CD4-positive, alpha-beta T cell treated with Interleukin-4 for 4 hours (primary cell): ENCODE measurements at places on chromosomes 1 and 21.

- DNase-seq: no peak
Measured at GRCh38 chr1:42586016-42586415, 72.2 kb upstream of the PPIH start.

GRCh38 chr21:38531591-38531990 is 33.3 kb upstream of the ERG start:
- no peak for DNase-seq

- DNase-seq: no peak
Measured at GRCh38 chr1:63859480-63860275, 85.9 kb downstream of the ROR1 start.

GRCh38 chr1:242641461-242641860 is 117.0 kb upstream of the PLD5 start:
- DNase-seq: no peak

DNA sequence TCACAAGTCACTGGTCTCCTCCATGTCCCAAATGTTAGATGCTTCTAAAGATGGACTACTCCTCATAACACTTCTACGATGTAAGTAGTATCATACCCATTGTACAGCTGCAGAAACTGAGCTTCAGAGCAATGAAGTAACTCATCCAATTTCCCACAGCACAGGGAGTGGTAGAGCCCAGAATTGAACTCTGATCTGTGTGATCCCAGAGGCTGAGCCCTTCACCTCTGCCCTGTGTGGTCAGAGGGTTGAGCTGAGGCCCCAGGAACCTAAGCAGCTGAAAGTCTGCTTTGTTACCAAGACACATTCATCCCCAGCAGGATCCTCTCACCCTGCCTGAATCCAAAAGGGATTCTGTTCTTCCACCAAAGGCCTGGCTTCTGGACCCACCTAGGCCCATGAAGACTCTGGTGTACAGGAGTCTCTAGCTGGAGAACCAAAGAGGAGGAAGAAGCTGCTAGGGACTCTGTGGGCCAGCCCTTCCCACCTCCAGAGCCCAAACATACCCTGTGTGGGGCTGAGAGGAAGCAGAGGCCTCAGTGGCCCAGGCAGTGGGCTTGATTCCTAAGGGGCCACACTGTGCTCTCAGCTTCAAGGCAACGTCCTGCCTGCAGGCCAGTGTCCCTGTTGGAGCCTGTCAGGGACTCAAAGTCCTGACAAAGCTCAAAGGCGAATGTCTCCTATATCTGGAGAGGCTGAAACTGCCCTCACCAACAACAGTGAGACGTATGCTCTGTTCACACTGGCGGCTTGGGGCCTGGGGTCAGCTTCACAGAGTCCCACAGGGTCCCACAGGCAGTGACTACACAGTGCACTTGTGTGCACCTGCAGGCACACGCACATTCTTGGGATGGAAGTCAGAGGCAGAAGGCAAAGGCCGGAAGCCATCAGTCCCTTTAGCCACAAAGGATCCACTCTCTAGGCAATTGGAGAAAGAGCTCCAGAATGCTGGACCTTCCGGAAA is 40.4 kb upstream of the SLC30A1 start:
- DNase-seq: no peak

DNA sequence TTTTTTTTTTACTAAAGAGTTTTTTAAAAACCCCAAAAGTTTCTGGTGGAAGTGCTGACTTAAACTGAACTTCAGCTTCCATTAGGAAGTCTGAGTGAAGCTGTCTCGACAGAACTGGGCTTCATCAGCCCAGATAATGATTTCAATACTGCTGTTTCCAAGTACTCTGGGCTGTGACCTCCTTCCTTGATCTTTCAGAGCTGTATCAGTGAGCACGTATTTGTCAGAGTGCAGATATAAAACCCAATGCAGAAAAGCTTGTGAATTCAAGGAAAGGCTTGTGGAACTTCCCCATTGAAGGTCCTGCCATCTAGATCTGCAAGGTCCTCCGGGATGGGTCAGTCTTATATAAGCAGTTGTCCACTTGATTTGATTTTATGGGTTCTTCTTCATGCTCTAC is 50.1 kb upstream of the RGS21 start:
- DNase-seq: no peak

DNA sequence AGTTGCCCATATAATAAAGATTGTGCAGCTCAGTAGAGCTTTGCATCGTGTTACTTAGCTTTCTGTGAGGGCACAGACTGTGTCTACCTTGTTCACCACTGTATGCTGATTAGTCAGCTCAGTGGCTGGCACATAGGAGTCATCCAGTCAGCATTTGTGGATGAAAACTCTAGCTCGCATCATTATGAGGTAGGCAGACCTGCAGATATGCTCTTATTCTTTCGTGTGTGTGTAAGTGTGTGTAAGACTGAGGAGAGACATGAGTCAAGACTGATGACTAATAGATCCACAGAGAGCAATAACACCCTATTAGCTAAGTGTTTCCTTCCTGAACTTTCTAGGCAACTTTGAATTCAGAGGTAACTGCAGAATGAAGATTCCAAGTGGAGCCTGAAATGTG is 17.1 kb downstream of the TTF2 start:
- DNase-seq: peak; percentile 27

DNA sequence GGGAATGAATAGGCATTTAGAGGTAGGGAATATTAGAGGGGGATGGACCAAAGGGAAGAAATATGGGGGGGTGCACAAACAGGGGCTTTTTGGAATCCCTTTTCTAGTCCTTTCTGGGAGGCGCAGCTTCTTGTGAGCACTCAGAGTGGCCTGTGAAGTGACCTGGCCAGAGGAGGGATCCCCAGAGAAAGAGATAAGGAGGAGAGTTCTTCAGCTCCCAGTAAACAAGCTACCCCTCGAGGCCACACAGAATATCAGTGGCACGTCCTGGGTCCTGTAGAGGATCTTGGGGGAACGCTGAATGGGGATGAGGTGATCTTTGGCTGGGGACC is 19.4 kb downstream of the VANGL2 start:
- no peak for DNase-seq

DNA sequence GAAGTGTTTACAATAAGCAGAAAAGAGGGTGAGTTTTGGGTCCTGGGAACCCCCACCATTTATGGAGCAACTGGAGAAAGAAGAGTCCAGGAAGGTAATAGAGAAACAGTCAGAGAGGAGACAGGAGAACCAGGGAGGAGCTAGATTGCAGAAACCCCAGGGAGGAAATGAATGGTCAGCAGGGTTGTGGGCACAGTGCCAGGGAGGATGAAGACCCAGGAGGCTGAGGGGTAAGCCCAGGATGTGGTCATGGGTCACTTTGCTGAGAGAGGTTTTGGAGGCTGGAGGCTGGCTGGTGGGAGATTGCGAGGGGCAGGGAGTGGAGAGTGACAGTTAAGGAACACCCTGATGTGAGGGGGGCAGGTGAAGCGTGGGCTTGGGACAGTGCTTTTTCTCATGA is 169.9 kb upstream of the CSF3R start:
- DNase-seq: no peak

DNA sequence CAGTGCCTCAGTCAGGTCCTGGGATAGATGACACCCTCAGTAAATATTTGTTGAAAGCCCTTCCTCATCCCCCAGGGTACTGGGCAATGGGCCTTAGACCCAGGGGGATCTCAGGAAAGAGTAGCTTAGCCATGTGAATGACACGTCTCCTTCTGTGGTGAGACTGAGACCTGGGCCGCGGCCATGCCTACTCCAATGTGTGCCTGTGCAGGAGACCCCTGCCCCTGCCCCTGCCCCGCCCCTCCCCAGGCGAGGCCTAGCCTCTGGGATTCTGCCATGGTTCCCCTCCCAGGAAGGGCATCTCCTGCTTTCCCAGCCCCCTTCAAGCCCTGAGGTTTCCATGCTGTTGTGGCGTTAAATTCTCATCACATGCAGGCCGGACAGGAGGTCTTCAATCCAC is 7.1 kb downstream of the MYOM3 start:
- no peak for DNase-seq

- DNase-seq: no peak
Measured at GRCh38 chr1:95407131-95407885, 173.3 kb downstream of the RWDD3 start.

GRCh38 chr1:156706657-156707416 is 1.5 kb upstream of the CRABP2 start:
- DNase-seq: no peak

DNA sequence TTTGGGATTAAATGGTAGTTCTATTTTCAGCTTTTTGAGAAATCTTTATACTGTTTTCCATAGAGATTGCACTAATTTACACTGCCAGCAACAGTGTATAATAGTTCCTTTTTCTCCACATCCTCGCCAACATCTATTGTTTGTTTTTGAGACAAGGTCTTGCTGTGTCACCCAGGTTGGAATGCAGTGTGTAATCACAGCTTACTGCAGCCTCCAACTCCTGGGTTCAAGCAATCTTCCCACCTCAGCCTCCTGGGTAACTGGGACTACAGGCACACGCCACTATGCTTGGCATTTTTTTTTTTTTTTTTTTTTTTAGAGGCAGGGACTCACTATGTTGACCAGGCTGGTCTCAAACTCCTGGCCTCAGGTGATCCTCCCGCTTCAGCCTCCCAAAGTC is 164.5 kb upstream of the CXADR start:
- no peak for DNase-seq

GRCh38 chr1:176391621-176392020 is 71.4 kb upstream of the PAPPA2 start:
- DNase-seq: no peak

DNA sequence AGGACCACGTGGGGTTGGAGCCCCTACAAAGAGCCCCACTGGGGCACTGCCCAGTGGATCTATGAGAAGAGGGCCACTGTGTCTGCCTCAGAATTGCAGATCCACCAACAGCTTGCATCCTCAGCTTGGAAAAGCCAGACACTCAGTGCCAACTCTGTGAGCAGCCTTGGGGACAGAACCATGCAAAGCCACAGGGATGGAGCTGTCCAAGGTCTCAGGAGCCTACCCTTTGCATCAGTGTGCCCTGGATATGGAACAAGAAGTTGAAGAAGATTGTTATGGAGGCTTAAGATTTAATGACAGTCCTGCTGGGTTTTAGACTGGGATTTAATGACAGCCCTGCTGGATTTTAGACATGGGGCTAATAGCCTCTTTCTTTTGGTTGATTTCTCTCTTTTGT is 1670.9 kb downstream of the PLA2G4A start:
- DNase-seq: no peak

DNA sequence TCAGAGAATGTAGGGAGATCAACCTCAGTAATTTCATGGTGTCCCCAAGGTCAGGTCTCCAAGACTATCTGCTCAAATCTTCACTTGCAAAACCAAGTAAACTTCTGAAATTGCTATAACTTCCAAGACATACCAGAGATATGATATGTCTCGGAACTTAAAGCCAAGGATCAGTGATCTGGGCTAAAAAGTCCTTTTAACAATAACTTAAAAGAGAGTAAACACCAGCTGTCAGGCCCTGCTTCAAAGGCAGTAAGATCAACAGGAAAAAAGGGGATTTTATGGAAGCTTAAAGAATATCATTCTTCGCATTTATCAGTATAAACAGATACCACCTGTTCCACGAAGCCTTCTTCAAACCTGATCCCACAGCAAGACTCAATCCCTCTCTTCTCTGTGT is 13.7 kb downstream of the UBR4 start:
- no peak for DNase-seq

- no peak for DNase-seq
Measured at GRCh38 chr1:192140382-192140781, 17.9 kb upstream of the RGS18 start.

DNA sequence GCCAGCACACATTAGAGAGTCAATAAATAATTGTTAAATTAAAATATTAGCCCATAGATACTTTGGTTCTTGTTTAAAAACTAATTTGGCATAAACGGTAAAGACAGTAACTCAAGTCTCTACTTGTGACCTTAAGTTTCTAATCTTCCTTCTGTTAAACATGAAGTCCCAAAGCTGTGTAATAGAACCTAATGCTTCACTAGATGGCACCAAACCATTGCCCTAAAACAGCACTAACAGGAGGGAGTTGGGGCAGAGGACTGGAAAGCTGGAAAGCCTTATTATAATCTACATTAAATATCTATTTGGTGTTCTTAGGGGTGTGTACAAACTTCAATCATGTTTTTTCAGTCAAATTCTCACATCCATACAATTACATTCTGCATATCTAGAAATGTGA is 176.7 kb downstream of the OLFM3 start:
- DNase-seq: no peak

DNA sequence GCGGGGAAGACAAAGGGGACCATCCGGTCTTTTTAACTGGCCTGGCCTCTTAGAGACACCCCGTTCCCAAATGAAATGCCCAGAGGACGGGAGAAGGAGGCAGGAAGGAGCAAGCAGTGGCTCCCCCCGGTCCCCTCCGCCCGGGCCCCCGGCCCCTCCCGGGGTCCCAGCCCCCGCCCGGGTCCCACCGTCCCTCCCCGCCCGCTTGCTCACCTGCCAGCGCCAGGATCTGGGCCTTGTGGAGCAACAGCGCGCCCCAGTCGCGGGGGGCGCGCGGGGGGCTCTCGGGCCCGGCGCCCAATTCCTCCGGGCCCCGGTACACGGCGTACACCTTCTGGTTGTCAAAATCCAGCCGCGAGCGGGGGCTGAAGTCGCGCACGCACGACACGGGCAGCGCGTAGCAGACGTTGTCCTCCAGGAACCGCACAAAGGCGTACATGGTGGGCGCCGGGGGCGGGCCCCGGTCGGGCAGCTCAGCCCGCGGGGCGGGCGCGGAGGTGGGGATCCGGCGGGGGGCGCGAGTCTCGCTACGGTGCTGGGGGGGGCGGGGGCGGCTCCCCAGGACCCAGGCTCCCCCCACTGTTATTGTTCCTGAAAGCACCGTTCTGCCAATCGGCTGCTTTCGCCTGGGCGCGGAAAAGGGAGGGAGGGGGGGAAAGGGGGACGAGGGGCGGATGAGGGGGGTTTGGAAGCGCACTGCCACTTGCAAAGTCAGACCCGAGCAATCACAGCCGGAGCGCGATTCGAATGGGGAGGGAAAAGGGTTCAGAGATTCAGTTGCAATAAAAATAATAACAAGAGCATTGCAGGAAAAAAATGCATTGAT is at the start of gene BEND5:
Gene BEND5, minus strand, starts transcription at position 499 of the 826 bp plus-strand sequence. Its CDS starts 60 bp downstream, at position 439.
- peak; percentile 41 for DNase-seq

GRCh38 chr1:237270353-237270752 is 228.4 kb downstream of the RYR2 start:
- no peak for DNase-seq

- no peak for DNase-seq
Measured at GRCh38 chr1:196558411-196558810, 49.8 kb downstream of the KCNT2 start.

- DNase-seq: no peak
Measured at GRCh38 chr1:53137729-53138128, 4.7 kb downstream of the SLC1A7 start.

DNA sequence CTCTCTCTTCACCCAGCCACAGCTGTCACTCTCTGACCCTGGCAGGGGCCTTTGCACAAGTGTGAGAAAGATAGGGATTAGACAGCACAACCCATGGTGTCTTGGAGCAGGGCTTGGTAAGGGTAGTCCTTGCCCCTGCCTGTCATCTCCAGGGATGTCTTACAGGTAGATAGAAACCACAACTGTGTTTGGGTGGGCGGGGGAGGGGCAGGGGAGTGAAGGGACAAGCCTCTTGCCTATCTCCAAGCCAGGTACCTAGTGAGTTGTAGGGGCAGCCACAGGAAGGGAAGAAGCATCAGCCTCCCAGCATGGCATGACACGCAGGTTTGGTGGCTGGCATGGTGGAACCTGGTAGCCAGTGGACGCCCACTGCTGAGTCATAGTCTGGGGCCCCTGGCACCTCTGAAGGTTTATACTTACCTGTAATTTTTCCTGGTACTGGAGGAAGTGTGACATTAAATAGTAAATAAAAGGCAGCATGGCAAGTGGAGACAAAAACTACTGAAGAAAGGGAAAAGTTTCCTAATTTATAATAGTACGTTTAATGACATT is 97.5 kb downstream of the CLEC20A start:
- DNase-seq: no peak

- DNase-seq: no peak
Measured at GRCh38 chr1:89959719-89960118, 35.2 kb upstream of the ZNF326 start.

GRCh38 chr1:248611883-248612414 is 14.4 kb upstream of the OR2T10 start:
- DNase-seq: no peak
